ENCODE measurements at places on chromosomes 12 and 14.

DNA sequence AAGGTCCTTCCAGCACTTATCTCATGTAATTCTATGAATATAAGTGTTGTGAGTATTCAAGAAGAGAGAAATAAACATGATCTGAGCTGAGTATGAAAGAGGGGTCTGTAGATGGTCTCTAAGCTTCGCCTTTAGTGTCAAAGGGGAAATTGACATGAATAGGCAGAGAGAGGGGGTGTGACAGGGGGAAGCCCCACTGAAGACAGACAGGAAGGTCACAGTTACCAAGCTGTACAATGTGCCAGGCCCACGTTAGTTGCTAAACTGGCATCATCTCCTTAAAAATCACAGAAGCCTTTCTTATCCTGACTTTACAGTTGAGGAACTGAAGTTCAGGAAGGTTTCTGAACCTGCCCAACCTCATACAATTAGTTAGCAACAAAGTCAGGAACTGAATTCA is 7.6 kb downstream of the ARHGEF40 start:
- no peak for DNase-seq

DNA sequence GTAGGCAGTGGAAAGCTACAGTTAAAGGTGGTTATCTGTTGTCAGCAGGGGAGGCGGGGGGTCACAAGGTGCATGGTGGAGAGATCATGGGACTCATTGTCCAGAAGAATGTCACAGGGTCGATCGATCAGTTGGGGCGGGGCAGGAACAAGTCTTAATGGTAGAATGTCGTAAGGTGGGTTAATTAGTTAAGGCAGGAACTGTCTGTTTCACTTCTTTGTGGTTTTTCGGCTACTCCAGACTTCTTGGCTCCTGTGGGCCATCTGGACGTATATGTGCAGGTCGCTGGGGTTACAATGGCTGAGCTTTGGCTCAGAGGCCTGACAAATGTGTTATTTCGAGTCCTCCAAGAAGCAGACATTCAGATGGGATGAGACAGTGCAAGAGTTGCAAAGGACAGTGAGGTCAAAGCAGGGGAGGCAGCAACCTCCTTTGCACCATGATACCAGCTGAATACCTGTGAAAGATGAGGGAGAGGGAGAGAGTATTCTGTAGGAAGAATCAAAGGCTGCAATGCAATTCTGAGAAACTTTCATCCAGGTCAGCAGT is 246.9 kb upstream of the TMEM132C start:
- DNase-seq, result no peak

DNA sequence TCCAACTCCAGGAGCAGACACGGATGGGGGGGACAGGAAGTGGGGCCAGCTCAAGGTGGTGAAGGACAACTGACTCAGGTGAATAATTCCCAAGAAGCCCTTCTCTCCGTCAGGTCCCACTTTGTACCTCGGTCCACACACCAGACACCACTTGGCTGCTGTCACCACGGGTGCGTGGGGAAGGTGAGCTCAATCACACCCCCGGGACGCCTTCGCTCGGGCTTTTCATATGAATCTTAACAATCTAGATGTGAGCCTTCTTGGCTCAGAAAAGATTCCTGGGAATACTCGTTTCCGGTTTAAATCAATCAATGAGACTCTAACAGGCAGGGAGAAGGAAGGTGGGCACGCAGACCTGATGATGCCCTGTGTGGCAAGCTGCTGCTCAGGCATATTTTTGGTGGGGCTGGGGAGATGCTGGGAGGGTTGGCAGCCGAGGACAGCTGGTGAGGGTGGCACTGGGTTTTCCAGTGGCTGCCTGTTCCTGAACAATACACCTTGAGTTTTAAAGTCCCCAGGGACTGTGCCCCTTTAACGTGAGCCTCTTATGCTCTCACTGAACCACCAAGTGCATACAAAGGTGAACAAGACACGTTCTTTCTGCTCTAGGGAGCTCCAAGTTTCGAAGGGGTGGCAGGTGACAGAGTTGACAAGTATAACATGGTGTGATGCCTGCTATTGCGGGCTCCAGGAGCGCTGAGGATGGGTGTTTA is 5.1 kb downstream of the TESC start:
- DNase-seq, result no peak

- no peak for DNase-seq
Observed at GRCh38 chr12:55729819-55730818, 1.3 kb upstream of the CD63 start.

DNA sequence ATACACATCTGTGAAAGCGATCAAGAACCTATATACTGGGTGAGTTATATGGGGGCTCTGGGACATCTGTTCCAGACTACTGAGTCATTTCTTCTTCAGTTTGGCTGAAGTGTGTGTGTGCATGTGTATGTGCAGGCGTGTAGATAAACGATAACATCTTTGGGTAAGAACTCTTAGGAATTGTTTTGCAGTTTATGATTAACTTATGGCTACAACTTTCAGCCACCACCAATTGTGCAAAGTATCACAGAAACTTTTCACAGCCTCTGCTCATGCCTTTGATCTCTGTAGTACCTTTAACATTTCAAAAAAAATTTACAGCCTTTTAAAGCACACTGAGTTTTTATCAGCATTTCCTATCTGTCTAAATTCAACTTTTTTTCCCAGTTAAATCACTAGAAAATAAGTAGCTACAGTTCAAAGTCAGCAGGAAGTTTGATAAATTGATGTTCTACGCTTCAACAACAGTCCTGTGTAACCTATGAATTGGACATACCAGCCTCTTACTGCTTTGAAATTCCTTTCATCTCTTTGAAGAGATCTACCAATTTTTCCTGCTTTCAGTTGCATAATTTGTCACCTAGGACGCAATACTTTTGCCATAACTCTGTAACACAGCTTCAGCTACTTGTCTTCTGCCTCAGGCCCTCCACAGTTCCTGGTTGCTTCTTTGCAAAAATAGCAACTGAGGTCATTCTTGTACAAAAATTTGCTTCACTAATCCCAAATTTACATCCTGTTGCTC is 43.0 kb downstream of the PPM1H start:
- no peak for DNase-seq

DNA sequence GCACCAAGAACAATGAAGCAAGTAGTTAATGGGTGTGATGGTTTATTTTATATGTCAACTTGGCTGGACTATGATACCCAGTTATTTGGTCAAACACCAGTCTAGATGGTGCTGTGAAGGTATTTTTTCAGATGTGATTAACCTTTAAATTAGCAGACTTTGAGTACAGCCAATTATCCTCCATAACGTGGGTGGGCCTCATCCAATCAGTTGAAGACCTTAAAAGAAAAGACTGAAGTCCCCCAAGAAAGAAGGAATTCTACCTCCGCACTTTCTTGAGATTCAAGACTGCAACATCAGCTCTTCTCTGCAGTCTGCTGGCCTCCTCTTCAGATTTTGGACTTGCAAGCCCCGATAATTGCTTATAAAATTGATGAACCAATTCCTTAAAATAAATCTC is 47.5 kb downstream of the CD163L1 start:
- no peak for DNase-seq

DNA sequence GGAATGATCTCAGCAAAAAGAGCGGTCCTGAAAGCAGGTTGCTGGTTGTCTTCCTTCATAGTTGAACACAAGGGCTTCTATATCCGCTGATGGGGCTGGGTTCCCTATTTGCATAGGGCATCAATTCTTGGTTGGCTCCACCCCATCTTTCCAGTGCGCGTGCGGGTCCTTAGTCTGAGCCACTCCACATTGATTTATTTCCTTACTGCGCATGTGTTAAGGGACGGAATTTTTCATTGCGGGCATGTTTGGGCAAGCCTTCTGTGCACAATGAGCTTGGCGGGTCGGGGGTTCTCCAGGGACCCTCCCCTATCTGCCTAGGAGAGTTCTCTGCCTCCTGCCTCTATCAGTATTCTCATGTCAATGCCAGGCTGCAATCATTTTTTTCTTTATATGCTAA is 21.2 kb upstream of the DLGAP5 start:
- DNase-seq, result no peak

DNA sequence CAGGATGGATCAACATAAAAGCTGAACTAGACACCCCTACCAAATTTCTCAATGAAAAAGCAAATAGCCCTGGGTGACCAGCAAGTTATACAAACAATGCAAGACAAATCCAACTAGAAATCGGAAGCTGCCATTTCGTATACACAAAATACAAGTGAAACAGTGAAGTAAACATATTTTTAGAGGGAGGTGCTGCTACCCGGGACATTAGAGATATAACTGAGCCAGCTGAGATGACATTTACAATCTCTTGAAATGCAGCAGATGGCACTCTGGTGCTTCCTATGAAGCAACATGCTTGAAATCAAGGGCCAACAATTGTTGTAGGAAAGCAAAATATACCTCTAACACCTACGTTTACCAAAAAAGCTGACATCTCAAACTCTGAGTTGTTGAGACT is 25.5 kb downstream of the BDKRB1 start:
- DNase-seq, result no peak

GRCh38 chr12:93358821-93359220 is 18.9 kb upstream of the NUDT4 start:
- no peak for DNase-seq

DNA sequence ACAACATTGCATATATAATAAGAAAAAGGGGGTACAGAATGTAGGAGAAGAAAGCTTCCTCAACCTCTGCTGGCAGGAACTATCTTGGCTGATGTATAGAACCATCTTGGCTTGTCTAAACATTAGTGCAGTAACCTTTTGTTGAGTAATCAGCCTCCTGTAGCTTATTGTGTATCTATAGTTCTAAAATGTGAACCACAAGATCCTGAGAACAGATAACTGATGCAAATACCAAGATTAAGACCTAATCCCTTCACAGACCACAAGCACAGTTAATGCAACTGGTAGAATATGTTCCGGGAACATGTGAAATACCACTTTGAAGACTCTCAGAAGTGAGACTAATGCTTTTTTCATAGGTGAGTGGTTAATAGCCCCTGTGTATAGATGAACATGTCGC is 50.7 kb upstream of the KCNC2 start:
- DNase-seq, result no peak

- no peak for DNase-seq
Observed at GRCh38 chr12:50082644-50083043, 2.5 kb upstream of the SMARCD1 start.

- DNase-seq, result no peak
Observed at GRCh38 chr12:52044292-52044983, 6.8 kb upstream of the NR4A1 start.

DNA sequence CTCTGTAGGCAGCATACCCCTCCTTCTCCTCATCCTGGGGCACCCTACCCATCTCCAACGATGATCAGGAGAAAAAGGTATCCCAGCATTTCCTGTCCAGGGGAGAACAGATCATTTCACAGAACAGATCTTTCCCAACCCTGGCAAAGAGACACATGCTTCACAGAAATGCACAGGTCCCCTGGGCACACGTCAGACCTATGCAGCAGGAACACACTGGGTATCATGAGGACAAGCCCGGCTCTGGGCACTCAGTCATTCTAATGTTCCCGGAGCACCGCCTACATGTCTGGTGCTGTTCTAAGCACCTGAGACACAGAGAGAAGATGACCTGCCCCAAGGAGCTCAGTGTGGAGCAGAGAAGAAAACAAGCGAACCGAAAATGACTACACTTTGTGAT is 56.2 kb downstream of the ACTN1 start:
- no peak for DNase-seq

DNA sequence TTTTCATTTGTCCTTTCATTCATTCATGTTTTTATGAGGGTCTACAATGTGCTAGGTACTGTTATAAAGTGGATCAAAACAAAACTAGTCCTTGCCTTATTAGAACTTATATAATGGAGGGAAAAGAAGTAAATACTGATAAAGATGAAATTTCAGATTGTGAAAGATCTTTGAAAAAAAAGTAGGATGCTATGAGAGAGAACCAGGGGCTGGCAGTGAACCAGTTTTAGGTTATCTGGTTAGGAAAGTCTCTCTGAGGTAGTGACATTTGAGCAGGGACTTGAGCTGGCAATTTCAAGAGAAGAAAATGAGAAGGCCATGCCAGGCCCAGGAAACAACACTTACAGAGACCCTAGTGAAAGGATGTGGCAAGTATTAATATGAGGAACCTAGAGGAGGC is 57.3 kb upstream of the E2F7 start:
- DNase-seq, result no peak

DNA sequence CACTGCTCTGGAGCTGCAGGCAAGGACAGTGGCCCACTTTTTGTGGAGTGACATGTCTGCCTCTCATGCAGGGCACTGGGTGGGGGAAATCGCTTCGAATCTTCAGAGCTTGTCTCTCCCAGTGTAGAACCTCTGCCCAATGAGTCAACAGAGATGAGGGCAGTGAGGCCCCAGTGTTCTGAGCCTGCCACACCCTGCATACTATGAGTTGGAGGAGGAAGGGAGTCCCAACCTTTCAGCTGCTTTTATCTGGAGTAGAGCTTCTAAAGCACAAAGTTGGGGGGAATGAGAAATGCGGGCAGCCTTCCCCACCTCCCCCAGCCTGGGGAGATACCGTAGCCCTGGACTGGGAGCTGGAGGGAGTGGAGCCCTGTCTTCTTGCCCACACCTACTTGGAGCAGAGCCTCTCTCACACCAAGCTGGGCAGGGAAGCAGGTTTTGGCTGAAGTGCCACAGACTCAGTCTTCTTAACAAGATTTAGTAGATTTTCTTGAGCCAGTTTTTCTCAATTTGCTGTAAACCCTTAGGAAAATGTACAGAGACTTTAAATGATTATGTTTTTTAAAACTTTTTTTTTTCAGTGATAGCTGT is 159.1 kb downstream of the ADGRD1 start:
- DNase-seq, result no peak

DNA sequence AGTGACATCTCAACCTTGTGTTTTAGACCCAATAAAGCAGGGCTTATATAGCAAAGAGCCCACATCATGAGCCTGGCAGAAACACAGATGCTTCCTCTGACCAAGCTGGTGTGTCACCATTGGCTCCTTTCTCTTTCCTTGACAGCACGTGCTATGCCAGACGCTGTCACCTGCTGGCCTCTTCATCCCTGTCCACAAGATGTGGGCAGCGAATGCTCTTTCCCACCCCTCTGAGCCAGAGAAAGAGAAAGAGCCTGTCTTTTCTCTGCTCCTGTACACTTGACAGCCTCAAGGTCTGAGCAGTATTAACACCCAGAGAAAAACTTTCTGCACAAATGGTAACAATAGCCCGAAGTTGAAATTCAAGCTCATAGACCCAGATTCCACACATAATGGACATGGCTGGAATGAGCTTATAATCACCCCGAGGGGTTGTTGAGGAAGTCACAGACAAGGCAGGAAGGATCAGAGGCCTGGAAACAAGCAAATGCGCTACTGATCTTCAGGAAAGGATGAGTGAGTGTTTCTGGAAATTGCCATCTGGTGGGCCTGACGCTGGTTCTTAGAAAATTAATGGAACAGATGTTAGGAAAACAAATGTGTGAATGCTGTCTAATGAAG is 8.9 kb downstream of the TGFB3 start:
- no peak for DNase-seq

- no peak for DNase-seq
Observed at GRCh38 chr14:63578300-63578699, 35.1 kb upstream of the PPP2R5E start.

DNA sequence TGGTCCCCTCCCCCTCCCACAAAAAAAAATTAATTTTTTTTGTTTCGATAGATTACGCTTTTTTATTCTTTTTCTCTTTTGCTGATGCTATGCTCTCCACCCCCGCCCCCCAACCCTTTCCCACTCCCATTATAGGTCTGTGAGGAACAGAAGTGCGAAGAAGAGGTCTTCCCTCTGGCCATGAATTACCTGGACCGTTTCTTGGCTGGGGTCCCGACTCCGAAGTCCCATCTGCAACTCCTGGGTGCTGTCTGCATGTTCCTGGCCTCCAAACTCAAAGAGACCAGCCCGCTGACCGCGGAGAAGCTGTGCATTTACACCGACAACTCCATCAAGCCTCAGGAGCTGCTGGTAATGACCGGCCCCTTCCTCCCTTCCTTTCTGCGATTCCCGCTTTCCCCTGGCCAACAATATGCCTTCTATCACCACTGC is 2.3 kb downstream of the CCND2 start:
- no peak for DNase-seq

Data from T-cell (primary cell).